ENCODE measurements at places on chromosomes 2 and 18. TPM values are rescaled to one million over a fixed set of nuclear protein-coding genes. Genes with fewer than 3 reads are reported as not detected.

TCF23 gene
- not detected for polyA plus RNA-seq

KCNK3 gene
- not detected for polyA plus RNA-seq

LAMA3 gene
- not detected for polyA plus RNA-seq

NTSR2 gene
- polyA plus RNA-seq, result not detected

MARCO gene
- polyA plus RNA-seq, result not detected

SLC9A2 gene
- polyA plus RNA-seq, result not detected

C18orf54 gene
- polyA plus RNA-seq, result 0.99 TPM

RBKS gene
- polyA plus RNA-seq, result 7.5 TPM

SP140 gene
- 130 TPM for polyA plus RNA-seq

ABCG5 gene
- not detected for polyA plus RNA-seq

GALNT13 gene
- not detected for polyA plus RNA-seq

ANKRD29 gene
- not detected for polyA plus RNA-seq

RBBP8 gene
- polyA plus RNA-seq, result 10.8 TPM

CPS1 gene
- polyA plus RNA-seq, result not detected

ST8SIA5 gene
- polyA plus RNA-seq, result not detected

All from IgD-negative memory B cell (primary cell).